Upper lobe of right lung (tissue), 1 donor: ENCODE measurements at places on chromosomes 7 and 10. TPM values are rescaled to one million over a fixed set of nuclear protein-coding genes. Genes with fewer than 3 reads are reported as not detected.

DNA sequence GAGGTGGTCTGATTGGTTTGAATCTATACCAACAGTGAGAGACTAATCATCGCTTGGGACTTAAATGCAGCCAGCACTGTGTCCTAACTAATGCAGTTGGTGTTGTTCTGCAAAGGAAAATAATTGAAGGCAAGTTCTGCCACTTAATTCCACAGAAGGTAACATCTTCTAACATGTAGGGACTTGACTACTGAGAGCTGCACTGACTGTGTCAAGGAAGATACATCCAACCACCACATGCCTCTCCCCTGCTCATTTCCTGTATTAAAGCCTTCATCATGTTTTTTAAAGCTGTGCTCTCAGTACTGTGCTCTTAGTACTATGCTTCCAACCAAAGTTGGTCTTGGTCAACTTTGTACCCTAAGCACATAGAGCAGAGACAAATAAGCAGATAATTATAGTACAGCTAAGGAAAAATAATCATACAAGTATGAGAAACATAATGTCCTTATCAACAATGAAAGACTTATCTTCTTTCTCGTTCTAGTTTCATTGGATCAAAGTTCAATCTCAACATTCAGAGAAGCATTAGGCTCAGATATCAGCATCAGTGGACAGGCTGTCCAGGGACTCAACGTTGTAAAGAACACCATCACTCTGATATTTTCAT, 2.8 kb upstream of the CYP3A4 start:
- no peaks in the 10 kb centered on the region for H3K27me3 ChIP-seq
- no peaks in the 10 kb centered on the region for H3K36me3 ChIP-seq
- no peak overlapping the region for H3K27ac ChIP-seq
- H3K4me3 ChIP-seq, result no peak overlapping the region
- no peaks in the 10 kb centered on the region for H3K4me1 ChIP-seq

- no peaks in the 10 kb centered on the region for H3K4me1 ChIP-seq
- H3K27me3 ChIP-seq, result no peaks in the 10 kb centered on the region
- H3K4me3 ChIP-seq, result no peak overlapping the region
- no peak overlapping the region for H3K27ac ChIP-seq
- no peaks in the 10 kb centered on the region for H3K36me3 ChIP-seq
Measured at GRCh38 chr7:90749774-90750173, 153.7 kb downstream of the CDK14 start.

GRCh38 chr7:27346531-27347275, 104.1 kb downstream of the EVX1 start:
- H3K27ac ChIP-seq, result no peak overlapping the region
- H3K4me1 ChIP-seq, result peaks cover 3% of the 10 kb centered on the region
- no peaks in the 10 kb centered on the region for H3K36me3 ChIP-seq
- H3K4me3 ChIP-seq, result peak overlapping the region; percentile 0
- peaks cover 7% of the 10 kb centered on the region for H3K27me3 ChIP-seq

- H3K4me3 ChIP-seq, result no peak overlapping the region
- H3K27ac ChIP-seq, result no peak overlapping the region
- H3K27me3 ChIP-seq, result no peaks in the 10 kb centered on the region
- no peaks in the 10 kb centered on the region for H3K4me1 ChIP-seq
- no peaks in the 10 kb centered on the region for H3K36me3 ChIP-seq
- DNase-seq, result no peak
Measured at GRCh38 chr7:159152816-159153215, 8.1 kb upstream of the VIPR2 start.

GRCh38 chr10:124603376-124604213, 140.6 kb downstream of the FAM53B start:
- no peak overlapping the region for H3K4me3 ChIP-seq
- H3K27me3 ChIP-seq, result no peaks in the 10 kb centered on the region
- H3K27ac ChIP-seq, result no peak overlapping the region

GRCh38 chr10:391305-391704, 256.1 kb downstream of the ZMYND11 start:
- no peak for DNase-seq
- no peak overlapping the region for H3K4me3 ChIP-seq
- H3K27ac ChIP-seq, result no peak overlapping the region
- H3K36me3 ChIP-seq, result peaks cover 18% of the 10 kb centered on the region

- DNase-seq, result no peak
- no peaks in the 10 kb centered on the region for H3K36me3 ChIP-seq
- H3K4me3 ChIP-seq, result no peak overlapping the region
- peaks cover 17% of the 10 kb centered on the region for H3K4me1 ChIP-seq
- no peak overlapping the region for H3K27ac ChIP-seq
- no peaks in the 10 kb centered on the region for H3K27me3 ChIP-seq
Measured at GRCh38 chr10:96257944-96258343, 13.4 kb downstream of the BLNK start.

The MSMB gene
- total RNA-seq, result not detected

The PIP gene
- total RNA-seq, result not detected

The ZNF736 gene
- total RNA-seq, result 13.5 TPM

The SFRP5 gene
- total RNA-seq, result 3.0 TPM
